ENCODE measurements at places on chromosomes 12 and 14. TPM values are rescaled to one million over a fixed set of nuclear protein-coding genes. Genes with fewer than 3 reads are reported as not detected.

DNA sequence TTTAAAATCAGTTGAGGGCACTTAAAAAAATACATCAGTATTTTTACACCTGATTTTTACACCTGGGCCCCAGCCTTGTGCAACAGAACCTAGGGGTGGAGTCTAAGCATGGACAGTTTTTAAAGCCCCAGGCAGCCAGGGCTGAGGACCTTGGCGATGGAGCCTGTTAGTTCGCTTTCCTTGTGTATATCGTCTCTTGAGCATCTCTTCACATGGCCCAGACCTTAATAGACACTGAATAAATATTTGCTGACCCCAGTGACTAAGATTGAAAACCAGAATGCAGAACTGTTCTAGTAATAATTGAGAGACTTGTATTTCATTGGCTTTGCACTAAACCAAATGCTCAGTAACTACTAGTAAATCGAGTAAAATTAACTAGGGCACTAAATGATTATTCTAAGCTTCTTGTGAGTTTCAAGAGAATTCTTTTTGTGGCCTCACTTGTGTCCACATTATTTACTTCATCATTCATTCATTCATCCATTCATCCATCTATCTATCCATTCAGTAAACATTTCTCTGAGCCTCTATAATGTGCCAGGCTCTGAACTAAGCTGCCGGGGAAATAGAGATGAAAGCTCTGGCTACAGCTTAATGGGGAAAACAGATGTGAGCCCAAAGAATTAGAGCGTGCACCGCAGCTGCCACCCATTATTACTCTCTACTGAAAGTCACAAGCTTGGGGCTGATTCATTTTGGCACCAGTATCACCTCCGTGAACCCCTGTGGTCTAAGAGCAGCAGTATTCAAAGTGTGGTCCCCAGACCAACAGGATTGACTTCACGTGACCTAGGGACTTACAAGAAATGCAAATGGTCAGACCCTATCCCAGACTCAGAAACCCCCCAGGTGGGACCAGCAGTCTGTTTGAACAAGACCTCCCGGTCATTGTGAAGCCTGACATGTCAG, 30.7 kb upstream of the BCL7A start:
- DNase-seq = no peak

- DNase-seq = no peak
These were observed 3.3 kb upstream of the C14orf93 start for GRCh38 chr14:23013054-23013748.

- no peak for DNase-seq
These were observed 32.5 kb downstream of the VWF start for GRCh38 chr12:6091786-6092566.

- no peak for DNase-seq
These were observed 38.8 kb downstream of the FBXO21 start for GRCh38 chr12:117151403-117152031.

- DNase-seq = no peak
These were observed 12.2 kb downstream of the SDR9C7 start for GRCh38 chr12:56922031-56922430.

DNA sequence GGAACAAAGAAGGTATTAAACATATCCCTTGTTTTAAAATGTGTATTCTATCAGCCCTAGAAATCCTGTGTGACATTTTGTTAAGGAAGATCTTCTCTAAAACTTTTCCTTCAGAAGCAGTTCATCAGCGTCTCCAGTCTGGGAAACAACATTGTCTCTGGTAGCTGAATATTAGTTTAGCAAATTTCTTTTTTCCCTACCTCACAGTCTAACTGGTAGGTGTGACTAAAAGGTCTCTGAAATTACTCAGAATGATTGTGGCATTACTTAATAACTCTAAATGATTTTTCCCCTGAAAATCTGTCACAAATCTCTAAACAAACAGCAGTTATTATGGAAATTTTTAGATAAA, 1044.8 kb downstream of the FLRT2 start:
- no peak for DNase-seq

DNA sequence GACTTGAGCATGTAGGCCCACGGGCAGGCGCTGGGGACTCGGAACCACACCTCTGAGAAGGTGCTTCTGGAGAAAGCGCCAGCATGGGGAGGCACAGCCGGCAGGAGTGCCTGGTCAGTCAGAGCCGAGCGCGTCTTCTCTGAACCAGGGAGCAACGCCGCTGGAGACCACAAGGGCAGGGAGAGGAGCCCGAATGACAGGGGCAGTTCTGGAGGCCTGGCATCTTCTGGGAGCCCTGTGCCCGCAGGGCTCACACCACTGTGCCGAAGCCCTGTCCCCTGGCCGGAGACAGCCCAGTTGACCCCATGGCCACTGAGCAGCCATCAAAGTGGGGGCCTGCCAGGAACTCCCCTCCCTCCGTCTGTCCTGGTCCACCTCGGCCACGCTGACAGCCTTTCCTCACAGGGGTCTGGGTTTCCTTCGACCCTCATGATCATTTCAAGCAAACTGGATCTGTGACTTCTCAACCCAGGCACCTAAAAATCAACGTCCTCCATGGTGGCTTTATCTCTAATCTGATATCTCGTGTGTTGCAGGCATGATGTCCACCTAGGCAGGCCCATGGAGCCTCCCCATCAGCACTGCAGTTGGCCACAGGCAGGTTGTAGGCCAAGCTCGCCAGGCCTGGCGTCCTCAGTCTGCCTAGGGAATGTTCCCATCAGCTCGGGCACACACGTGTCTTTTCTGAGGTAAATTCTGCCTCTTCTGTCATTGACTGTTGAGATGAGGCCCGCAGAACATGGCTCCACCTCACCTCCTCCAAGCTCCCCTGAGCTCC, 299.3 kb upstream of the RTL1 start:
- no peak for DNase-seq

DNA sequence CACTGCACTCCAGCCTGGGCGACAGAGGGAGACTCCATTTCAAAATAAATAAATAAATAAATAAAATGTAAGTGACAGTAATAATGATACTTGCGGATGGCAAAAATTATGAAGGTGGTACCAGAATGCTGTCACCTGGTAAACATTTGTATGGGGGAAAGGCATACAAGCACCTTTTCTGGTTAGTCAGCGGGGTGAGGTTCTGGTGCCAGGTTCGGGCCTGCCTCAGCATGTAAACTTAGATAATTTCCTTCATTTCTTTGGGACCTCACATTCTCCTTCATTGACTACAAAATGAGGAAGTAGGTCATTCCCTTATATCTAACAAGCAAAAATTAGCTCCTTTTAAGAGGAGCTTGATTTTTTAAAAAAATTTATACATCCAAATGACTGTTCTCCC, 10.8 kb downstream of the VTI1B start:
- no peak for DNase-seq

DNA sequence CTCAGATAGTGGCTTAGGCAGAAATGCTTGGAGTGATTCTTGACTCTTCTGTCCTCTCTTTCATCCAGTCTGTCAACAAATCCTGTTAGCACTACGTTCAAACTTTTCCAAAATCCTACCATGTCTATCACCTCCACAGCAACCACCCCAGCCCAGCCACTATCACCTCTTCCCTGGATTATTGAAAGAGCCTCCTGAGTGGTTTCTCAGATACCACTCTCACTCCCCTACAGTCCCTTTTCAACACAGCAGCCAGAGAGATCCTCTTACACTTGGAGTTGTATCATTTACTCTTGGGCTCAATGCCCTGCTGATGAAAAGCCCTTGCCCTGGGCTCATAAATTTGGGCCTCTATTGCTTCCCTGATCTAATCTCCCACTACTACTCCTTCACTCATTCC, 218.9 kb downstream of the EXOC5 start:
- no peak for DNase-seq

- no peak for DNase-seq
These were observed 96.6 kb downstream of the SUDS3 start for GRCh38 chr12:118472940-118473339.

- DNase-seq = no peak
These were observed 13.5 kb downstream of the ANHX start for GRCh38 chr12:133222211-133222610.

DNA sequence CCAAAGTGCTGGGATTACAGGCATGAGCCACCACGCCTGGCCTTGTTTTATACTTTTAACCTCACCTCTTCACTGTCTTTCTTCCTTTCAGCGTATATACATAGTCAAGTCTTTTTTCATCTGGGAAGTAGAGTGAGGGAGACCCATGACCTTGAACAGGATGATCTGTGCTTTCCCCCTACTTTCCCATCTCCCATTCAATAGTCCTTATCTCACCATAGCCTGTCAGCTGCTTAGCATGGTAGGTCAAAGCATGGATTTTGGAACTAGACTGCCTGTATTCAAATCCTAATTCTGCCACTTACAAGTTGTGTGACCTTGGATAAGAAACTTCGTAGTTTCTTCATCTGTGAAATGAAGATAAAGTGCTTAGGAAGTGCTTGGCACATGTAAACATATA, 96.4 kb upstream of the MON2 start:
- DNase-seq = no peak

GRCh38 chr14:97554597-97554996, 757.4 kb downstream of the VRK1 start:
- DNase-seq = no peak

- DNase-seq = no peak
These were observed 220.2 kb downstream of the AEBP2 start for GRCh38 chr12:19659501-19659900.

GRCh38 chr12:32522331-32523221, 123.2 kb downstream of the FGD4 start:
- no peak for DNase-seq

GRCh38 chr12:65420941-65421340, 142.5 kb downstream of the MSRB3 start:
- no peak for DNase-seq

DNA sequence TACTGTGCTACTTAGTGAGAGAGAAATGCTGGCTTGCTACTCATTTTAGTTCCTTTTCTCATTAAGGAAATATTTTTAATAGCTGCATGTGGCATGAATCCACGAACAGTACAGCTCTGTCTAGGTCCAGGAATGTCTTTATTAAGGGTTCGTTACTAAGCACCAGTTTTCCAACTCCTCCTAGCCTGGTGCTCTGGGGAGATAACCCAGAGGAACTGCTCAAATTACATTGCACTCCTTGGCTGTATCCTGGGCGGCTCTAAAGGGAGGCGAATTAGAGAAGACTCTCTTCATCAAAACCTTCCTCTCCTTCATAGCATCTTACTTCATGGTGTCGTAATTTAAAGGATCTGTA, 101.3 kb downstream of the PPM1A start:
- DNase-seq = no peak

APOF gene
- 0.18 TPM for total RNA-seq

TAS2R50 gene
- total RNA-seq = 2.0 TPM

Data from Caco-2 (cell line).